ENCODE measurements at places on chromosomes 4 and X.
A peak's percentile ranks its signal among the peaks of the same experiment; 100 is the strongest.

DNA sequence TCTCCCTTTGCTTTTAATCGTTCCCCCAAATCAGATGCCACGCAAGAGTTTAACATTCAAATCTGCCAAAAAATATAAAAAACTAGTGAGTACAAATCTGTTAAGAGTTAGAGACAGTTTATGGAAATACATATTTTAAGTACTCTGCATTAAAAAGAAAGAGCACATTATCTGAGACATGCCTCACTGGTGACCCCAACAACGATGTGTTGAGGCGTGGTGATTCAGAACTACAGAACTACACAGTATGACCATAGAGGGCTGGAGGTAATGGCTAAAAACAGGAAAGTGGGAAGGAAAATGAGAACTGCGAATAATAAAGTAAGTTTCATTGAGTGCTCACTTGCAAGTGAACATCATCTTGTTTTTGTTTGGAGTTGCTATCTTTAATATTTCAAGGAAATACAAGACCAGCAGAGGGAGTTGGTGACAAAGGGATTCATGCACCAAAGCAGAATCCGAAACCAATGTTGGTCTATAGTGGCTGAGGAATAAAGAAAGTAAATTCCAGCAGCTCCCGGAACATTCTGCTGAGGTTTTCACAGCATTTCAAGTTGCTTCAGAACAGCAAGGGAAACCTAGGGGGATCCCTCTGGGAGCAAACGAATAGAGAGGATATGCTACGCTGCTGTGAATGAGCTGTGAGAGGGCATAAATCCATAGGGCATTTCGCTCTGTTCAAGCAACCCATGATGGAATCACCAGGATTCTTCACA is 92.2 kb downstream of the DCHS2 start:
- no peak for DNase-seq

GRCh38 chr4:87631668-87632067 is 18.4 kb upstream of the DMP1 start:
- DNase-seq: no peak

DNA sequence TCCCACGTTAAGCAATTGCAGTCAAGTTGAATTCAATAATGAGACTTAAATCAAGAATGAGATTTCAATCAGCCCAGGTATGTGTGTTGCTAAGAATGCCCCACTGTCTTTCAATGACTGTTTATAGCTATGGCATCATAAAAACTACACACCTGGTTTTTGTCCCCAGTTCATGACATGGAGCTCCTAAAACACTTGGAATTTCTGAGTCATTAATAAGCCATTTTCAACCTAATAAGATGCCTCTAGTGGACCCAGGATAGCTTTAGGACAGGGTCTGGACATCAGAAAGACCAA is 72.7 kb upstream of the STS start:
- no peak for DNase-seq

DNA sequence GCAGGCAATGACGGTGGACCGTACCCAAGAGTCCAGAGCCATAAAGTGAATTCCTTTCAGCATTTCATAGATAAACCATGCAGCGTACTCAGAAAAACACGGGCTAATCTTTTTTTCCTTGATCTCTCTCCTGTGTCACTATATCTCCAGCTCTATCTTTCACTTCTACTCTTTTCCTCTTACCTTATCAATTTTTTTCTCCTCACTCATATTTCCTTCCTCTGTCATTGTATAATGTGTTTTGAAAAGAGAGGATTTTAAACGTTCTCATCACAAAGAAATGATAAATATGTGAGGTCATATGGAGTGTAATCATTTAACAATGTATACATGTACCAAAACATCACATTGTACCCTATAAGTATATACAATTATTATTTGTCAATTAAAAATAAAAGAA is 176.5 kb downstream of the CPE start:
- DNase-seq: no peak

- DNase-seq: no peak
Observed at GRCh38 chr4:152278505-152279233, 257.2 kb downstream of the FBXW7 start.

DNA sequence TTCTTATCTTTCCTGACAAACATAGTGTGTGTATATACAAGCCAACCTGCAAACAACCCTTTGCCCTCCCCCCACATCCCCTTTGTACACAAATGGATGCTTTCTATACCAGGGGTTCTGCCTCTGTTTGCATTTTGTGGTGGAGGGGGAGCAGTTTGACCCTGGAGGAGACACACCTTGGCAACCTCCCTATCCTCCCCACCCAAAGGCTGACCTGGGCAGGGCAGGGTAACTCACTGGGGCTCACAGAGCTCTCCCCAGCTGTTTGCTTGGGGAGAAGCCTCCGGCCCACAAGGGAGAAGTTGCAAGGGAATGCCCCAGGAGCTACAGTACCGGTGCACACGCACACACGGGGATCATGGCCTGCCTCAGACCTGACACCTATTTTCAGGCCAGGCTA is 372.6 kb downstream of the BCOR start:
- DNase-seq: no peak

- DNase-seq: no peak
Observed at GRCh38 chr4:14856934-14857235, 145.4 kb upstream of the CPEB2 start.

- no peak for DNase-seq
Observed at GRCh38 chr4:41375561-41375960, 118.8 kb downstream of the UCHL1 start.

- DNase-seq: no peak
Observed at GRCh38 chr4:165383591-165384073, 4.8 kb downstream of the CPE start.

DNA sequence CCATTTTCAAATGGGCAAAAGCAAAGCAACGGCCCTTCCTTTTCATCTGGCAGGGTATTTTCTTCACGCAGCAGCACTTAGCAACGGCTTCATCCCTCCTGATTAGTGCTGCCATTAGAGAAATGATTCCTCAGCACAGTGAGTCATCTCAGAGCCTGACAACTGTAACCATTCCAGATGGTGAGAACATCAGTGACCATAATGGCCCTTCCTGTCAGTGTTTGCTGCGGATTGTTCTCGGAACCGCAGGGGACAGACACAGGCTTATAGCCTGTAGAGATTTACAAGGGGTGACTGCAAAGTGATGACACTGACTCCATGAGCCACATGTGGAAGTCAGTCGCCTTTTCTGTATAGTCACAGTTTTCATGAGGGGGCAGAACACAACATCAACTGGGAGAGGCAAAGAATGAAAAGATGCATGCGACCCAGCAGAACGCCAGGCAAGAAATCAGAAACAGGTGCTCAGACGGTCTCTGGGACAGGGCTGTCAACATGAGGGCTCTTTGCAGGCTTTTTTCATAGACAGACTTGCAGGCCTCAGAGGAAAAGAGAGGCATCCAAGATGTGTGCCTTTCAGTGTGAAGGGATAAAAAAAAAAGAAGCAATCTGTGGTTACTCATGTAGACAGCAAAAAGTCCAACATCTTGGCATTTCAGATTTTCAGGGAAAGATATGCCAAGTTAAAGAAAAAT is 69.9 kb upstream of the FBXW7 start:
- DNase-seq: no peak

- no peak for DNase-seq
Observed at GRCh38 chrX:38599796-38600755, 38.7 kb downstream of the TSPAN7 start.

- DNase-seq: no peak
Observed at GRCh38 chrX:151704041-151704663, 8.9 kb downstream of the PRRG3 start.

DNA sequence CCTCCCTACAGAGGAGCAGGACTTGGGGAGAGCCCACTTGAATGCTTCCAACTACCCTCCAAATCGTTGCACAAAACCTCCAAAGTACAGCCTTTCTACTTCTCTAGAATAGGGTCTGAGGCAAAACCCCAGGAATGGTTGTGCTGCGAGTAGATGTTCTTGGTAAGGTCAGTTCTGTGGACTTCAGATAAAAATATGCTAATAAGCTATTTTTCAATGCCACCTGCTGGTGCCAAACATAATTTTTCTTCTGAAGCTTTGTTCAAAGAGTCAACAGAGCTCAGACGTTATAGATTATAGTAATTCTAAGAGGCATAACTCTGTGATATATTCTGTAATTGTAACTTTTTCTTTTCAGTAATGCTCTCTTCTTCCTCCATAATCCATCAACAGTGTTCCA is 425.7 kb downstream of the GPAT3 start:
- no peak for DNase-seq

DNA sequence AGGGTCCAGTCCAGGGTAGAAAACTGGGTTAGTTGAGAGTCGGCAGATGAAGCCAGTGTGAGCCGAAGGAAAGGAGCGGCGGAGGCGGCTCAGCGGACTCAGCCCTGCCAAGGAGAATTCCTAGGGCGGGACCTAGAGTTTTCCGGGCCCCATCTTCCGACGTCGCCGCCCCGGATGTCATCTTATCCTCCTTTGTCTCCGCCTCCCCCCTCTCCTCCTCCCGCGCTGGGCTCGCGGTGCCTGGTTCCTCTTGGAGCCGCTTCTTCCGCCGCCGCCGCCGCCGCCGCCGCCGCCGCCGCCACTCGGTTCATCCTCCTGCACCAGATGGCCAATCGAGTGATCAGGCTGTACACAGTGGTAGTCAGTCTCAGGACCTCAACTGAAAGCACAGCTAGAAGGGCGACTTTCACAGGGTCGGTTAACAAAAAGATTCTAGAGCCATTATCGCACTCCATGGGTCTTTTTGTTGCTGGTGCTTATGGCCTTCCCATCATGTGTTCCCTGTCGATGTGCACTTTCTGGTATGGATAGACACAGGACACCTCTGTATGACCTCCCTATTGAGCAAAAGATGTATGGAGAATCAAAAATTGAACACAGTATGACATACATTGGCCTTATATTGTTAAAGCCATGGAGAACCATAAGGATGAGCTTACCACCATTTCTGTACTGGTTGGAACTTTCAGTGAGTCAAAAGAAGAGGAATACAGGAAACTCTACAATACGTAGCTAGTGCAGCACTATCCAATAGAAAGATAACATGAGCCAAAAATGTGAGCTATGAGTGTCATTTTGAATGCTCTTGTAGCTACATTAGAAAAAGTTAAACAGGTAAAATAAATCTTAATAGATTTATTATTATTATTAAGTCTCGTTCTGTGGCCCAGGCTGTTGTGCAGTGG is 32.4 kb upstream of the THOC2 start:
- DNase-seq: peak; percentile 7

DNA sequence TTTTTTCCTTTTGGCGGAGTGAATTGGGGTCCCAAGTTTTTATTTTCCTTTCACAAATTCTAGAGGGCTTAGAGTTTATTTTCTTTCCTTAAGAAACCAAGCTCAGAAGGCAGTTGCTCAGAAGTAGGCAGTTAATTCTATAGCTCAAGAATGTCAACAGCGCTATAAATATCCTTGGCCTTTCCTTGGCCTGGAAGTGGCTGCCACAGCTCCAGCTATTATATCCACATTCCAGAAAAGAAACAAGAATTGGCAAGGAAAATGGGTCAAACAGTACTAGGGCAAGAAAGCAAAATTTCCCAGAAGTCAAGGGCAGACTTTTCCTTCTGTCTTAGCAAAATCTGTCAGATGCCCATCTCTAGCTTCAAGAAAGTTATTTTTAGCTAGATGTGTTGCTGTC is 31.0 kb downstream of the SLC10A6 start:
- no peak for DNase-seq

- no peak for DNase-seq
Observed at GRCh38 chr4:100489305-100489704, 28.5 kb downstream of the EMCN start.

DNA sequence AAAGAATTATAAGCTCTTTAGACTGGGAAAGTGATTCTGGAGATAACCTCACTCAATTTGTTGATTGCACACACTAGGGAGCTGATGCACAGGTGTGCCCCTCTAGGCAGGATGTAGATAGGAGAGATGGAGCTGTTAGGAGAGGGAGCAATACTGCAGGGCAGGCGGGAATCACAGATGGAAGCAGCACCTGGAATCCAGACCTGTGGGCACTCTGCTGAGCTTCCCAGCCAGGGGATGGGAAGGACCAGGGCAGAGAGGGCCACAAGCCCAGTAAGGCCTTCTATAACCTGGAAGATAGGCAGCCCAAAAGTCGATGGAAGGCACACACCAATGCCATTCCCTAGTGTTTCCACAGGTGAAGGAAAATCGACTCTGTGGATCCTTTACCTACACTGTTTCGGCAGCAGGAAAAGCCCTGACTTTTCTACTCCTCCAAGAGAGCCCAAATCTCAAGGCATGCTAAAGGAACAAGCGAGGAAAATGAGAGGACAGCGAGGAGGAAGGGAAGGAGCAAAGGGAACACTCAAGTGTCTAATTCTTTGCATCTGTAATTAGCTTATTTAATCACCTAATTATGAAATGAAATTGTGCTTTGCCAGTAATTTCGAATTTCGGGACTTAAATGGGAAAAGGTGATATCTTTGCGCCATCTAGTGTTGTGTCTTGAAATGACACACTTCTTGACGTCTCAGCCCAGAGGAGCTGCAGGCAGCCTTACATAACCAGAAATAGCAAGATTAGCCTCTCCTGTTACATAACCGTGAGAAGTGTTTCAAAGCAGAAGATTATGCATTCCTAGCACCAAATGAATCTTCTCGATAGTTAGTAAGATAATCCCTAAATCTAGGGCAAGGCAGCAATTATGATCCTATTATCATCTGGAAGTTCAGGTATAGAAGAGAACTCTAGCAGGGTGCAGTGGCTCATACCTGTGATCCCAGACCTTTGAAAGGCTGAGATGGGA is 31.0 kb upstream of the TLR3 start:
- DNase-seq: no peak

- DNase-seq: no peak
Observed at GRCh38 chr4:56799161-56799759, 22.2 kb downstream of the SPINK2 start.

GRCh38 chr4:29037501-29037900 is 1682.7 kb upstream of the PCDH7 start:
- DNase-seq: no peak

DNA sequence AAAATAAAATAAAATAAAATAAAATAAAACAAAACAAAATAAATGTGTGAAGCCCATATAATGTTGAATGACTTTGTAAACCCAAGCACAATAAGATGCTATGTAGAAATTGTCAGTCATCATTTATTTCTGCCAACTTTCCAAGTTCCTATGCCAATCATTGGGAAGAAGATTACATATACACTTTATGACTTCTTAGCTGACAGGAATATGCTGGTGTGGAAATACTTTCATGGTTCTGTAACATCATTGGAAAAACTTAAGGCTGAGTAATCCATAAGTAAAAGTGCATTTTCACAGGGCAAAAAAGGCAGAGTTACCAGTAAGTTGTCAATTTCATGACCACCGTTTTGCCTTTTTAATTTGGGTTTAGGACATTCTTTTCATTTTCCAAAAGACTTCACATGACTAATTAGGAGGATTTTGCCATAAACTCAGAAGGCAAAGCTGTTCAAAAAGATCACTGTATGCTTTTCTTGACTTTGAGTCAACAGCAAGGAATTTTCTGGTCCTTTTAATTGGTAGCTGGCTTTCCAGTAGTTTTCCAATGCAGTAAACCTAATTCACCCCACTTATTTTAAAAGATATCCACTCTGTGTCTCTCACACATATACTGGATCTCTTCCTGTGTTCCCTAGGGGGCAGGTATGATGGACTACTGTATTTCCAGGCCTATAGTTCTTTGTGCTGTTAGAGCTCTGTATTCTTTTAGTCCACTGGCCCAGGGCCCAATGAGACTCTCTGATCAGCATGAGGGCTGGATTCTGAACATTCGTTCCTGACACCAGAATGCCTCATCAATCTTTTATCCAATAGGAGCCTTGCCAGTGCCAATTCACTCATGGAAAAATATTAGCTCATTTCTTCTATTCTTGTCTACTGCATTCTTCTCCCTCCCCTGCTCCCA is 26.2 kb upstream of the SCRG1 start:
- no peak for DNase-seq

- no peak for DNase-seq
Observed at GRCh38 chr4:184795214-184795844, 30.4 kb downstream of the ACSL1 start.

All from stimulated activated CD8-positive, alpha-beta memory T cell treated with anti-CD3 and anti-CD28 coated beads, Interleukin-15, amount 100 ng/mL, for 1 hour (primary cell).